Ureter (tissue), 1 donor: ENCODE measurements at places on chromosomes 3 and 15. TPM values are rescaled to one million over a fixed set of nuclear protein-coding genes. Genes with fewer than 3 reads are reported as not detected.
A peak's percentile ranks its signal among the peaks of the same experiment; 100 is the strongest.

GRCh38 chr3:41611008-41611407 lies 350.9 kb downstream of the ULK4 start:
- DNase-seq, result no peak

DNA sequence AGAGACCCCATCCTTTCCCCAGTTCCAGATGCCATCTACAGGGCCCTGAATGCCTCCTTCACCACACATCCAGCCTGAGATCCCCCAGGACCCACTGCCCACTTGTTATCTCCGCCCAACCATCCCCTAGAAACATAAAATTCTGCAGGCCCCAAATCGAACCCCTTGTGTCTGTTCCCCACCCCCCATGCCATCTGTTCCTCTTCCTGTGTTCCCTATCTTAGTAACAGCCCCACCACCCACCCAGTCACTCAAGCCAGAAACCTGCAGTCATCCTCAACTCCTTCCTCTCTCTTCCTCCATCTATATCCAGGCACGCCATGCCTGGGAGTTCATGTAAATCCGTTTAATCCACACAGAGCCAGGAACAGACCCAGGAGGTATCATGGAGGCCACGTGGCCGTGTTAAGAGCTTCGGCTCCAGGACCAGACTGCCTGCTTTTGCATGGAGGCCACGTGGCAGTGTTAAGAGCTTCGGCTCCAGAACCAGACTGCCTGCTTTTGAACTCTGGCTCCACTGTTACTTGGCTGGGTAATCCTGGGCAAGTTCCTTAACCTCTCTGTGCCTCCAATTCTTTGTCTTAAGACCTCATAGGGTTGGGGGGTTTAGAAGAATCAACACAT lies 4.8 kb downstream of the CSRNP1 start:
- DNase-seq, result no peak

DNA sequence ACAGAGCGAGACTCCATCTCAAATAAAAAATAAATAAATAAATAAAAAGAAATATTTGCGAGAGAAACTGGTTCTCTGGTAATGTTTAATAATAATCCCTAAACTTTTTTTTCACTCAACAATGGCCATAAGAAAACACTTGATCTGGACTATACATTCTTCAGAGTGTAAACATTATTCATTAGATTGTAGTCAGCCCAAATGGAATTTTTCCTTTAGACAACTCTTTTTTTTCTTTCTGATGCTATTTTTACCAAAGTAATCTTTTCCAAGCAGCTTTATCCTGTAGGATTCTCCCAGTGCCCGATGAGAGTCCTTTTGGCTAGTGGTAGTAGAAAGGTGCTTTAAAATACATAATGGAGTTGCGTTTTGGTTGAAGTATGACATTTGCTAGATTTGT lies 90.4 kb downstream of the NEDD4 start:
- no peak for DNase-seq

DNA sequence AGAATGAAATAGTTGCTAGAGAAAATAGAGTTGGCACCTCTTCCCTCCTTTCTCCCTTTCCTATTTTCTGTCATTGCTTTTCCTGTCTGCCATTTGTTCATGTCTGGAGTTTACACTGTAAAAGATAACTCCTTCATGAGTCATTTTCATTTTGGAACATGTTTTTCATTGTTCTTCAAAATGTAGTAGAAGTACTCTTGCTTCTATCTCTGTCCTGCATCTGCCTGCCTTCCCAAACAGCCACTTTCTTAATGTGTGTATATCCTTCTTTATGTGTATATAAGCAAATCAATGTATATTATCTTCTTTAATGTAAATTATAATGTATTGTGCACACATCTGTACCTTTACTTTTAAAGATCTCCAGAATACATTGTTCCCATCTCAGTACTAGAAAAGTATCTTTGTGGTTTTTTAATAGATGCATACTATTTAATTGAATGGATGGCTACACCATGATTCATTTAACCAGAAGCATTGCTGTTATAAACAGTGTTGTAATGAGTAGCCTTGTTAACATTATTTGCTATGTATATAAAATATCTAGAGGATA lies 41.1 kb downstream of the TSC22D2 start:
- no peak for DNase-seq

DNA sequence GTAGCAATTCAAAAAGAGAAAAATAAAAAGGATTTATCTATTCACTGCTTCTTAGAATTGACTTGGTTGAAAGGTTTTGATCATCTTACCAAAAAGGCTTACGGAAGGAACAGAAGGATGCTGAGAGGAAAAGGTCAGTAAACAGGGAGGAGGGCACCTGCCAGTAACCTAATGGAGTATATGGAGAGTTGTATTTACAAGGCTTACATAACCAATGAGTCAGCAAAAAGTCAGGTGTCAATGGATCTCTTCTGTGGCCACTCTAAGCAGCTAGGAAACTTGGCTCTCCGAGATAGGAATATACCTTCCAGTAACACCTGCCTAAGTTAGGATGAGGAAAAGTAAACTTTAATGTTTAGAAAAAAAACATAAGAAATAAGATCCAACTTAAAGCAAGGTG lies 80.5 kb upstream of the PLXND1 start:
- DNase-seq, result no peak

GRCh38 chr15:80106051-80106450 lies 46.6 kb downstream of the ZFAND6 start:
- no peak for DNase-seq

DNA sequence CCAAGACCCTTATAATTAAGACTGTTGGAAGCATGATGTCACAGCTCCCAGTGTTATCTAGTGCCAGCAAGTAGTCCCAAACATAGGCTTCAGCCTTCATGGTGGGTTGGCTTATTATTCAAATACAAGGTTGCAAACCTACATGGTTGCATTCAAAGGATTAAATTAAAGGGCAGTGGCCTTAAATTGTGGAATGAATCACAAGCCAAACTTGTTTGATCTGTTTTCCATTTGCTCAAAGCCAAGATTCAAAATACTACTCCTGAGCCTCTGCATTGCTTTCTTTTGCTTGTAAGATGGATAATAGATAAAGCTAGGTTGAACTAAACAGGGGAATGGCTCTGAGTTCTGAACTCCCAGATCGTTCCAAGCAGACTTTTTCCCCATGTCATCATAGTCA lies 52.4 kb upstream of the GNB4 start:
- DNase-seq, result no peak

- DNase-seq, result no peak
These were observed 123.7 kb upstream of the MCTP2 start for GRCh38 chr15:94107652-94108051.

GRCh38 chr3:62539762-62540161 lies 166.4 kb upstream of the FEZF2 start:
- DNase-seq, result no peak

- DNase-seq, result peak; percentile 43
These were observed 837 bp downstream of the LRRN1 start for GRCh38 chr3:3800080-3800455.

GRCh38 chr15:58348095-58348812 lies 83.5 kb upstream of the LIPC start:
- DNase-seq, result no peak

DNA sequence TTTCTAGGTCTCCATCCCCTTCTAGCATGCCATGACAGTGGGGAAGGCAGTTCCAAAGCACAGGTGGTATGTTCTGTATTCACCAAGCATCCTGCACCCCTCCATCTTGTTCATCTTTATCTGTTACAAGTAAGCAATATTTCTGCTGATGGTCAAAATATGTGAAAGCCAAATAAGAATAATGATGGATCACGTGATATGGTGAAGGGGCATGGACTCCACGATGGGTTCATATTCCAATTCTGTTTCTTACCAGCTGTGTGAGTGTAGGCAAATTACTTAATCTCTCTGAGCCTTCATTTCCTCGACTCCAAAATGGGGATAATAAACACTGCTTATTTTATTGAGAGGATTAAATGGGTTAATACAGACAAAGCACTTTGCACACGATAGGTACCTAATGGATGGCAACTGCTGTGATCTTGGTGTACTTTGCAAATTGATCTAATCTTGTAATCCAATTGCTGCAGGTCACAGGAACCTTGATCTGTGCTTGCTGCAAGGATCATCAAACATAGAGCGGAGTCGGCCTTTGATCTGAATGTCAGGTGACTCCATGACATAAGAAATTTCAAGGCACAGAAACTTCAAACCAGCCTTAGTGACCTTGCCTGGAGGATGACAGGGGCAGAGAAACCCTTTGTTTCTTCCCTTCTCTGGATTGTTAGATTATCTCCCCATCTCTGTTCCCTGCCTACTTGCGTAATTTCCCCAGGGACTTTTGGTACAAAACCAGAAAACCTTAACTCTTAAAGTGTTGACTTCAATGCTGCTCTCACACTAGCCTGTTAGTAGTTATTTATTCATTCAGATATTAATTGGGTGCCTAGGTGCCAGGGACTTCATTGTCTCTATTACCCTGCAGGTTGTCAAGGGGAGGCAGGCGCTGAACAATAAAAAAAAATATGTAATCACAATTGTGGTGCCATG lies 25.8 kb downstream of the SIAH2 start:
- DNase-seq, result no peak

DNA sequence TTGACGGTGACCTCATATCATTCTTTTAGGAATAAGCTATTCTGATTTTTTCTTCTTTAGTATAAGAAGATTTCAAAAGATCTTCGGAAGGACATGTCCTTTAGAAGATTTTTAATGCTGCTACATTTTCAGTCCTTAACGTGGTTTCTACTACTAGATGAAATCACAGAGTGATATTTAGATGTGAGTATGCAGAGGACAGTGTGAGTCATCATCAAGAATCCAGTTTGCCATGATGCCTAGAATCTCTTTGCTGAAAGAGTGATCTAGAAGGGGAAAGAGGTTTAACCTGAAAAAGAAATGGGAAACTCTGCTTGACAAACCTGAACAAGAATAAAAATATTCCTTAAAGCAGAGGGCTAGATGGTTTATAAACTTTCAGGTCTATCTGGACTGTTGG lies 43.2 kb downstream of the SLC7A14 start:
- no peak for DNase-seq

DNA sequence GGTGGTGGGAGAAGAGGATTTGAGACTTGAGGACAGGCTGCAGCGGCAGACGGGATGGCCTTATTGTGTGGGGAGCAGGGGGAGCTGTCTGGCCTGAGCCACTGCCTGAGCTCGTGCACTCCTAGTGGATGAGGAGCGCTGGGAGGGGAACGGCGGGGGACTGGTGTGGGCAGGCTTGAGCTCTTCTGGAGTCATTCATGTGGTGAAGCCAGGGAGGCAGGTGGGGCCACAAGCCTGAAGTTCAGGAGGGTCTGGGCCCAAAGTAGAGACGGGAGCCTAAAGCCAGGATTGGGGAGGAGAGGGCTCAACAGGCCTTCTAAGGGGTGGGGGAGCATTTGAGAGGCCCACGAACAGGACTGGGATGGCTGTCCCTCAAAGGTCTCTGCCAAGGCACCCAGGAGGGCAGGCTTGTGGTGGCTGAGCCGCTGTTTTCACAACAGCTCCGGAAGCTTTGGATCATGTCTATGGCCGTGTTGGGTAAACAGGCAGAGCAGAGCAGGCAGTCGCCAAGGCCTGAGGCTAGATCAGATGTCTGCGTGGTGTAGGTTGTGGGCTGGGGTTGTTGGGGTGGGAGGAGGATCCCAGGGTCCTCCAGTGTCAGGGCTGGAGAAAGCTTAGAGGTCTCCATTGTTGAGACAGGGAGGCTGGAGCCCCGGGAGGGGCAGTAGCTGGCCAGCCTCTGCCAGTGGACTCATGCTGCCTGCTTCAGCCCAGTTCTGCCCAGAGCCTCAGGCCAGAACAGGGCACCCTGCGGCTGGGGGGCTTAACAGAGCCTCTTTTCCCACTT lies 8.2 kb downstream of the PRKCD start:
- DNase-seq, result peak; percentile 66

DNA sequence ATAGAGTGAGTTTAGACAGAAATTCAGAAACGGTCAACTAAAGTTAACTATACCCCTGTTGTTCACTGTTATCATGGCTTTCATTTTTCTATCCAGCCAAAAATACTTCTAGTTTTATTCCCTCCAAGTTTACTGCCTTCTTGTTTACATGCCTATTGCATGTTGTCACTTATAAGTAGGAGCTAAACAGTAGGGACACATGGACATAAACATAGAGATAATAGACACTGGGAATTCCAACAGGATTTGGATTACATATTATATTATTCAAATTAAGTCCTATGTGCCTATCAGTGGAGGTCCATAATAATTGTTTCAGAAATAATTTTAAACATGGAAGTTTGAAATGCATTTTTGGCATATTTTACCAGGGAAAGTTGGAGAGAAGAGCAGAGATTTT lies 269.1 kb upstream of the ZNF717 start:
- DNase-seq, result no peak

DNA sequence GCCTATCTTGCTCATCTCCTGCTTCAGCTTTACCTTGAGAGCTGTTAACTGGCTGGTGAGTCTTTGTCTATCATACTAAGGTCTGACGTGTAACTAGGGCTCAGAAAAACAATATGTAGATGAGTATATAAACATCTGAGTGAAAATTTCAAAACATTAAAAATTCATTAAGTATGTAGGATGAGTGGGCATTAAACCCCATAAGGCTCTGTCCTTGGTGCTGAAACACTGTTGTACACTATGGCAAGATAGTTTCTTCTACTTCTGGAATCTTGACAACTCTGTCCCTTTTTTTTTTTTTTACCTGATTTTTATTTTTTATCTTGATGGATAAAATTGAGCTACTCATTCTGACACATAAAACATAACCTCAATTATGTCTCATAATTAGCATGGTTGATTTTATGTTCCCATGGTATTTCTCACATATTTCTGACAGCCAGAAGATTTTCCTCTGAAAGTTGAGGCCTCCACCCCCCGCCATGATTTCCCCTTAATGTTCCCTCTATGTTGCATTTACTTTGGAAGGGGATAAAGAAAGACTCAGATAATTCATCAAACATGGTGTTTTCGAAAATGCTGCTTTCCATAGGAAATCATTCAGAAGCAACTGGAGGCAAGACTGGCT lies 54.3 kb downstream of the DGKG start:
- DNase-seq, result no peak

DNA sequence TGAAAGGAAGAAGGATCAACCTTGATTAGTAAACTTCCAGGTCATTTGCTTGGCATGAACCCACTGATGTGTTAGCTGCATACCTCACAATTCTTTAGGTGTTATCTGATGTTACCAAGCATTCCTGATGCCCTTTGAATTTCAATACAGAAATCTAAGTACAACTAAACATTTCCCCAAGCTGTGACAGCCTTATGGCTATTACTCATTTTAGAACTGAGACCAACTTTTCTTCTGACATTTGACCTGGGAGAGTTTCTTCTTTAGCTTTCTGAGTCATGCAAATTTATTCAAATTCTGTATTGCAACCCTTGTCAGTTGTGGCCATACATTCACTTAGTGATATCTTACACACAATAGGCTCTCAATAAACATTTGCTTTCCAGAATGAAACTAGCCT lies 124.3 kb downstream of the TIGIT start:
- DNase-seq, result no peak

DNA sequence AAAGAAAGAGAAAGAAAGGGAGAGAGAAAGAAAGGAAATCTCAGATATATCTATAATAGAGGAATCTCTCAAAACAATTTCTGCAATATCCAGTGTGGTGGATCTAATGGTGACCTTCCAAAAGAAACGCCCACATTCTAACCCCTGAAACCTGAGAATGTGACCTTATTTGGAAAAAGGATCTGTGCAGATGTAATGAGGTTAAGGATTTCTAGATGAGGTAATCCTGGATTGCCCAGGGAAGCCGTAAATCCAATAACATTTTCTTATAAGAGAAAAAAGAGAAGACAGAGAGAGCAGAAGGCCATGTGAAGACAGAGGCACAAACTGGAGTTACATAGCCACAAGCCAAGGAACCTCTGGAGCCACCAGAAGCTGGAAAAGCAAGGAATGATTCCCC lies 307.6 kb downstream of the ZBTB20 start:
- DNase-seq, result no peak

The PDZRN3 gene
- 38.3 TPM for total RNA-seq

The TRPM1 gene
- total RNA-seq, result not detected

The CGNL1 gene
- total RNA-seq, result 12.6 TPM

The GMNC gene
- total RNA-seq, result not detected

The CFAP100 gene
- not detected for total RNA-seq

The NMB gene
- total RNA-seq, result 9.1 TPM

The MAP2K1 gene
- total RNA-seq, result 23.1 TPM
